ENCODE measurements at places on chromosomes 4 and X. TPM values are rescaled to one million over a fixed set of nuclear protein-coding genes. Genes with fewer than 3 reads are reported as not detected.

GRCh38 chr4:96194993-96195392 lies 355.1 kb downstream of the PDHA2 start:
- DNase-seq, result no peak

GRCh38 chr4:84215217-84215616 lies 283.9 kb downstream of the NKX6-1 start:
- no peak for DNase-seq

- DNase-seq, result no peak
Observed at GRCh38 chr4:8590546-8590880, 2.1 kb upstream of the CPZ start.

DNA sequence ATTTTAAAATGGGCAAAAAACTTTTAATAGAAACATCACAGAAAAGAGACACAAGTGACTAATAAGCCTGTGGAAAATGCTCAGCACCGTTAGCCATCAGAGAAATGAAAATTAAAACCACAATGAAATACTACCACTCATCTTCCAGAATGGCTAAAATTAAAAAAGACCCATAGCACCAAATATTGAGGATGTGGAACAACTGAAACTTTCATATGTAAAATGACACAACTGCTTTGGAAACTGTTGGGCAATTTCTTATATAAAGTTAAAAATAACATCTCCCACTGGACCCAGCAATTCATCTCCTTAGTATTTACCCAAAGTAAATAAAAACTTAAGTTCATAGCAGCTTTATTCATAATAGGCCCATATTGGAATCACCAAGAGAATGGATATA lies 94.2 kb downstream of the TENM3 start:
- no peak for DNase-seq

The WAS gene
- 1.5 TPM for polyA plus RNA-seq

The NR0B1 gene
- 0.11 TPM for polyA plus RNA-seq
